ENCODE measurements at places on chromosomes 5 and 9. TPM values are rescaled to one million over a fixed set of nuclear protein-coding genes. Genes with fewer than 3 reads are reported as not detected.

Gene PCDHGA6
- 7.7 TPM for total RNA-seq

Gene GADD45G
- 13.2 TPM for total RNA-seq

Gene PTPRD
- 12.0 TPM for total RNA-seq

Gene LCN1
- total RNA-seq: not detected

Gene SV2C
- total RNA-seq: 0.12 TPM

Gene GALNT12
- 0.70 TPM for total RNA-seq

Gene PRLR
- 2.0 TPM for total RNA-seq

GRCh38 chr5:108925073-108925472 lies 177.4 kb downstream of the FER start:
- H3K4me3 ChIP-seq: no peak overlapping the region
- H3K27me3 ChIP-seq: no peaks in the 10 kb centered on the region
- DNase-seq: no peak
- no peaks in the 10 kb centered on the region for H3K36me3 ChIP-seq

DNA sequence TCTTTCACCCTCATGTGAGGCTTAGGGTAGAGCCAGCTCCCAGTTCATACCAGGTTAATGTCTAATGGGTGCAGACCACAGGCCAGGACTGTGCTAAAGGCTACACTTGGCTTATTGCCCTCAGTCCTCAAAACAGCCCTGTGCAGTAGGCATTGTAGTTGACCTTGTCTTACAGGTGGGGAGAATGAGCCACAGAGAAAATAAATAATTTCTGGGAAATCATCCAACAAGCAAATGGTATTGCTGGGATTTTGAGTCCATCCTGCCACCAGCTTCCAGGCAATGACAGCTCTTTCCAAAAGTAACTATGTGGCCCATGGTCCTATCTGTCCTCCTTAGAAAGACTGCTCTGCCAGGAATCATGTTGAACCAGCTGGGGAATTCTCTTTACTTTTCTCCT lies 450.0 kb downstream of the GADD45G start:
- no peak for DNase-seq
- no peaks in the 10 kb centered on the region for H3K36me3 ChIP-seq
- H3K27me3 ChIP-seq: no peaks in the 10 kb centered on the region
- no peak overlapping the region for H3K4me3 ChIP-seq

DNA sequence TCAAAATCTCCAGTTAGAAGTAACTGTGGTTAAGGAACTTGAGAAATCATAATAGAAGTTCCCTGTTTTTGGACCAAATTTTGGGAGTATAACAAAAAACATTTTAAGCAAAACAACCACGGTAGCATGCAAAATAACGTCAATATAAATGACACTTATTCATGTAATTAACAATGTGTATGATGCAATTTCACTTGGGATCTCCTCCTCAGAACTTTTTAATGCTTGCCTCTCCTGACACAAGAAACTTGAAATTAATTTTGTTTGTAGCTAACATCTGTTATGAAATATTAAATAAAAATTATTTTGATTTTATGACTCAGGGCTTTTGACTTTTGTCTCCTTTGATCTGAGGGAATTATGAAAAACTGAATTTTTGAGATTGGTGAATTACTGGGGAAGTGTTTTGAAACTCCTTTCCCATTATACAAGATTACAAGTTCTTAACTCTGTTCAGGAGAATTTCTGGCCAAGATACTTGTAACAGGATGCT lies 149.7 kb downstream of the ATP10B start:
- H3K27me3 ChIP-seq: no peaks in the 10 kb centered on the region
- no peak for DNase-seq
- H3K4me3 ChIP-seq: no peak overlapping the region
- no peaks in the 10 kb centered on the region for H3K36me3 ChIP-seq
- no peak overlapping the region for H3K27ac ChIP-seq
- no peaks in the 10 kb centered on the region for H3K4me1 ChIP-seq

- DNase-seq: no peak
- no peak overlapping the region for H3K4me3 ChIP-seq
- no peaks in the 10 kb centered on the region for H3K36me3 ChIP-seq
- no peaks in the 10 kb centered on the region for H3K4me1 ChIP-seq
- H3K27me3 ChIP-seq: no peaks in the 10 kb centered on the region
These were observed 30.6 kb downstream of the VAV2 start for GRCh38 chr9:133961226-133962165.

DNA sequence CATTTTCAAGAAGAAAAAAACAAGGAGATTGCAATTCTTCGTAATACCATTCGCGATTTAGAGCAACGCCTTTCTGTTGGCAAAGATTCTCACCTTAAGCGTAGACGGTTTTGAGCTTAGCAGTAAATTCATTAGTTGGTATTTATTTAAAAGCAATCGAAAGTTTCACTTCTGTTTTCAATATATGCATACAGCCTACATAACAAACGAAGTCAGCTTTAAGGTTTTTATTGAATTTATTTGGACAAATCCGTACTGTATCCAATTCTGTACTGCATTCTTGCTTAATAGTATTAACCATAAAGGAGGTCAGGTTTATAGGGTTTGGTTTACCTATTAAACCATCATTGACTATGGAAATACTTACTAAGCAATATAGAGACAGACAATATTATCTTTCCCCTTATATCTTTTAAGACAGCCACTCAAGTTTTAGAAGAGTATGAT lies 12.0 kb downstream of the SELENOP start:
- no peak for DNase-seq
- H3K4me1 ChIP-seq: no peaks in the 10 kb centered on the region
- H3K27ac ChIP-seq: no peak overlapping the region
- H3K36me3 ChIP-seq: peaks cover 62% of the 10 kb centered on the region
- H3K4me3 ChIP-seq: no peak overlapping the region

DNA sequence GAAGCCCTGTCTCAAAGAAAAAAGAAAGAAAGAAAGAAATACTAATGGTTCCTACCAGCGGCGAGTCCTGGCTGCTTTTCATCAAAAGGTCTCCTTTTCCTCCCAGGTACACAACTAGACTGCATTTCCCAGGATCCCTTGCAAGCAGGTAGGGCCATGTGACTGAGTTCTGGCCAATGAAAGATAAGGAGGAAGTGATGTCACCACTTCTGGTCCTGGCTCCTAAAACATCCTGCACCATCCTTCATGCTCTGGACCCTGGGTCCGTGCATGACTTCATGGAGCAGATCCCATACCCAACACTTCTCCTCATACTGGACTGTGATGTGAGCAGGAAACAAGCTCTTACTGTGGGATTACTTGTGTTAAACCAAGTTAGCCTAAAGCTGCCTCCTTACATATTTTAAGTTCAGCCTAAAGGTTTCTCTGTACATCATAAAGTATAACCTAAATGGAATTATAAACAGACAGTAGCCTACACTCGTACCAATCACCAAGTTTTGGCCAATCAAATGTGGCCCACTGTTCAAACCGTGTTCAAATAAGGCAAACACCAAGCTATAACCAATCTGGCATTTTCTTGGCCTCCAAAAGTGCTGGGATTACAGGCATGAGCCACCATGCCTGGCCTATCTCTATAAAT lies 30.2 kb upstream of the FUBP3 start:
- no peak overlapping the region for H3K27ac ChIP-seq
- H3K4me3 ChIP-seq: no peak overlapping the region
- no peaks in the 10 kb centered on the region for H3K27me3 ChIP-seq
- DNase-seq: no peak
- H3K4me1 ChIP-seq: no peaks in the 10 kb centered on the region
- H3K36me3 ChIP-seq: no peaks in the 10 kb centered on the region

GRCh38 chr9:36893911-36894310 lies 140.2 kb downstream of the PAX5 start:
- no peak overlapping the region for H3K27ac ChIP-seq
- peaks cover 75% of the 10 kb centered on the region for H3K27me3 ChIP-seq
- H3K4me1 ChIP-seq: no peaks in the 10 kb centered on the region
- no peak overlapping the region for H3K4me3 ChIP-seq
- H3K36me3 ChIP-seq: no peaks in the 10 kb centered on the region

DNA sequence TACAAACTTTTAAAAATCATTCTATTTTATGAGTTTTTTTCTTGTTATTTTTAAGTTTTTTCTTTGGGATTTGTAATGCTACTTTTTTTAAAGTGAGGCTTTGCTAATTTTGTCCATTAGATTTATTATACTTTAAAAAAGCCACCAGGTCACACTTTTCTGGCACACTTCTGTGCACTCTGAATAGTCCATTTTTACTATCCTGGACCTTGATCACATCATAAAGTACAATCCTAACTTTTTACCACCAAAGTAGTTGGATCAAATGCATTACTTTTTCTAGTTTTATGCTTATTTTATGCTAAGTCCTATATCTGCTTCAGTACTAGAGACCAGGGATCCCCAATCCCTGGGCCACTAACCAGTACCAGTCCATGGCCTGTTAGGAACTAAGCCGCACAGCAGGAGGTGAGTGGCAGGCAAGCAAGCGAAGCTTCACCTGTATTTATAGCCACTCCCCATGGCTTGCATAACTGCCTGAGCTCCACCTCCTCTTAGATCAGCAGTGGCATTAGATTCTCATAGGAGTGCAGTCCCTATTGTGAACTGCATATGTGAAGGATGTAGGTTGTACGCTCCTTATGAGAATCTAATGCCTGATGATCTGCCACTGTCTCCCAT lies 16.0 kb downstream of the FRRS1L start:
- H3K36me3 ChIP-seq: no peaks in the 10 kb centered on the region
- H3K4me3 ChIP-seq: no peak overlapping the region
- no peak for DNase-seq

DNA sequence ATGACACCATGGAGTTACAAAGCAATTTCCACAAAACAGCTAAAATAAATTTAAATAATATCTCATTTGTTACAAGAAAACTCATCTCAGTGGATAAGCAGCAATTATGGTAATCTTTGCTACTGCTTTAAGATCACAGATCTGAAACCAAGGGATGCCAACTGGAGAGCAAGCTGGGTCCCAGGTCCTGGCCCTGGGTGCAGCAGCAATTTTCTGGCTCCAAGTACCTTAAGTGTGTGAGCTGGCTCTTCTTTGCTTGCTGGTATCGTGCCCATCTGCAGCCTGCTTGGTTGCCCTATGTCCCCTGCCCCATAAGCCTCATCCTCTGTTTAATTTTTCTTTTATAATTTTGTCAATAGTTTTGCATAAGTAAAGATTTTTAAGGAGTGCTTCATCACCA lies 41.5 kb upstream of the DIRAS2 start:
- no peaks in the 10 kb centered on the region for H3K27me3 ChIP-seq
- no peak for DNase-seq
- H3K4me3 ChIP-seq: no peak overlapping the region
- H3K4me1 ChIP-seq: no peaks in the 10 kb centered on the region
- H3K27ac ChIP-seq: no peak overlapping the region

- no peak overlapping the region for H3K4me3 ChIP-seq
- peak overlapping the region; percentile 14 for H3K27ac ChIP-seq
- no peak for DNase-seq
These were observed 47.3 kb downstream of the CD180 start for GRCh38 chr5:67149057-67149950.

- DNase-seq: no peak
- no peak overlapping the region for H3K27ac ChIP-seq
- no peak overlapping the region for H3K4me3 ChIP-seq
- H3K4me1 ChIP-seq: no peaks in the 10 kb centered on the region
- H3K36me3 ChIP-seq: no peaks in the 10 kb centered on the region
These were observed 32.7 kb upstream of the TLR4 start for GRCh38 chr9:117671468-117671867.

- no peak overlapping the region for H3K27ac ChIP-seq
- peaks cover 57% of the 10 kb centered on the region for H3K36me3 ChIP-seq
- no peak for DNase-seq
- H3K4me1 ChIP-seq: no peaks in the 10 kb centered on the region
- no peaks in the 10 kb centered on the region for H3K27me3 ChIP-seq
These were observed 88.3 kb downstream of the GIN1 start for GRCh38 chr5:103031607-103032006.

DNA sequence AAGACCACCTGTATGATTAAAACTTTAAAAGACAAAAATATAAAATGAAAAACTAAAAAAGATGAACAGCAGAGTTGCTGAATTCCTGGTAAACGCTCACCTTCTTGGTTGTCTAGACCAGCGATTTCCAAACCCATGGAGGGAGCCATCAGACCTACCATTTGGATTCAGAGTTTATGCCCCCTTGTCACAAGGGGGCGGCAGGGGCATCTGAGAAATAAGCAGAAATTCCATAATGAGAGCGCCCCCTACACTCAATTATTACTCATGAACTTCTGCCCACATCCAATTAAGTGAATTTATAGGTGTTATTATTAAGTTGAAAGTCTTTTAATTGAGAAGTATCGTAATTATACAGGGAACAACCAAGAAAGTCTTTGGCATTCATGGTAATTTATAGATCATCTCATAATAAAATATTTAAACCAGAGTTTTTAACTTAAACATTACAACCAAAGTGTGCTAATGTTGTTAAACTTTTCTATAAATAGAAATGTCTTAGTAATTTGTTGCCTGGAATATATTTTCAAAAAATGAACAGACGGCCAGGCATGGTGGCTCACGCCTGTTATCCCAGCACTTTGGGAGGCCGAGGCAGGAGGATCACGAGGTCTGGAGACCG lies 35.2 kb upstream of the SPATA31C2 start:
- H3K27me3 ChIP-seq: no peaks in the 10 kb centered on the region
- H3K36me3 ChIP-seq: no peaks in the 10 kb centered on the region
- no peaks in the 10 kb centered on the region for H3K4me1 ChIP-seq

DNA sequence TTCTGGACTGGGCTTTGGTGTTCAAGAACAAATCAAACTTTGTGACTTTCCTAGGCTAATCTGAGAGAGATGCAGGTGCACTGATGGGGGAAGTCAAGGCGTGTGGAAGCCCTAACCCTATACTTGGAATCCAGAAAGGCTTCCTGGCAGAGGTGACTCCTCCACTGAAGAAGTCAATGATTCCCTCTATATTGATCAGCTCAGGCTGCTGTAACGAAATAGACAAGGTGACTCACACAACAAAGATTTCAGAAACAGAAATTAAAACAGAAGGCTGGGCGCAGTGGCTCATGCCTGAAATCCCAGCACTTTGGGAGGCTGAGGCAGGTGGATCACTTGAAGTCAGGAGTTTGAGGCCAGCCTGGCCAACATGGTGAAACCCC lies 69.6 kb upstream of the GGTA1 start:
- no peaks in the 10 kb centered on the region for H3K27me3 ChIP-seq
- no peaks in the 10 kb centered on the region for H3K36me3 ChIP-seq
- peaks cover 36% of the 10 kb centered on the region for H3K4me1 ChIP-seq
- no peak overlapping the region for H3K4me3 ChIP-seq
- H3K27ac ChIP-seq: peak overlapping the region; percentile 86

DNA sequence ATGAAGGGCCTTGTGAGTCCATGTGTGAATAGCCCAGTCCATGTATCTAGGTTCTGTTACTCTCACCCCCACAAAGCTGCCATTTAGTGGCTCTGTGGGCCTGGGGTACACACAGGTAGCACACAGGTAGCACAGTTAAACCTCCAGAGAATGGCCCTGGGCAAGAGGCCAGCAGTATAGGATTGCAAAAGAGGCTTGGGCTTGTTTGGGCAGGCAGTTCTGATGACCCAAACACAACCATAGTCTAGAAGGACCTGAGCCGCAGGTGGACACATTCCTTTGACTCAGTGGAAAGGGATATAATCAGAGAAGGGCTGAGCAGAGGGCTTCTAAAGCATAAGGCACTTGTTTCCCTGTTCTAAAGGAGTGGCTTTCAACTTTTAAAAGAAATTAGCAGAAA lies 326.8 kb upstream of the SGCD start:
- no peak for DNase-seq
- H3K4me1 ChIP-seq: no peaks in the 10 kb centered on the region
- no peak overlapping the region for H3K4me3 ChIP-seq
- no peaks in the 10 kb centered on the region for H3K27me3 ChIP-seq
- H3K36me3 ChIP-seq: no peaks in the 10 kb centered on the region
